Neural crest cell (in vitro differentiated cells): ENCODE measurements at places on chromosomes 12 and 14. TPM values are rescaled to one million over a fixed set of nuclear protein-coding genes. Genes with fewer than 3 reads are reported as not detected.

DNA sequence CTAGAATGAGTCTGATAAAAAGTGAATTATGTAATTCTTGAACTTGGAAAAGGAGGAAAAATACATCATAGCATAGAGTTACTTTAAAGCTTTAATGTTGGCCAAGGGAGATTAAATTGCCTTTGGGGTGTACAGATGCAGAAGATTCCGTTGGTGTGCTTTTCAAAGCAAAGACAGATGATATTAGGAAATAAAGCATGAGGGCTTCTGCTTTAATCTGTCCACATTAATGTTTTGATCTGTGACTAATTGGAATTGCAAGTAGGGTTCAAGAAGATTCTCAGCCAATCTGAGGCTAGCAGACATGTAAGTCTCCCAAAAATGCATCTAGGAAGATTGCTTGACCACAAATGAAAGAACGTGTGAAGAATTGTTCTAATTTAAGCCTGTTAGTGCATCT, 35.2 kb downstream of the LGR5 start:
- no peak overlapping the region for H3K4me3 ChIP-seq
- H3K4me1 ChIP-seq = peaks cover 30% of the 10 kb centered on the region
- H3K27ac ChIP-seq = no peak overlapping the region

- no peaks in the 10 kb centered on the region for H3K27me3 ChIP-seq
- peaks cover 3% of the 10 kb centered on the region for H3K36me3 ChIP-seq
- H3K4me1 ChIP-seq = peaks cover 12% of the 10 kb centered on the region
- no peak overlapping the region for H3K27ac ChIP-seq
Measured at GRCh38 chr12:93982771-93983315, 165.5 kb upstream of the PLXNC1 start.

GRCh38 chr12:24083838-24084237, 134.4 kb upstream of the SOX5 start:
- H3K4me3 ChIP-seq = peak overlapping the region; percentile 1
- H3K36me3 ChIP-seq = peaks cover 5% of the 10 kb centered on the region

DNA sequence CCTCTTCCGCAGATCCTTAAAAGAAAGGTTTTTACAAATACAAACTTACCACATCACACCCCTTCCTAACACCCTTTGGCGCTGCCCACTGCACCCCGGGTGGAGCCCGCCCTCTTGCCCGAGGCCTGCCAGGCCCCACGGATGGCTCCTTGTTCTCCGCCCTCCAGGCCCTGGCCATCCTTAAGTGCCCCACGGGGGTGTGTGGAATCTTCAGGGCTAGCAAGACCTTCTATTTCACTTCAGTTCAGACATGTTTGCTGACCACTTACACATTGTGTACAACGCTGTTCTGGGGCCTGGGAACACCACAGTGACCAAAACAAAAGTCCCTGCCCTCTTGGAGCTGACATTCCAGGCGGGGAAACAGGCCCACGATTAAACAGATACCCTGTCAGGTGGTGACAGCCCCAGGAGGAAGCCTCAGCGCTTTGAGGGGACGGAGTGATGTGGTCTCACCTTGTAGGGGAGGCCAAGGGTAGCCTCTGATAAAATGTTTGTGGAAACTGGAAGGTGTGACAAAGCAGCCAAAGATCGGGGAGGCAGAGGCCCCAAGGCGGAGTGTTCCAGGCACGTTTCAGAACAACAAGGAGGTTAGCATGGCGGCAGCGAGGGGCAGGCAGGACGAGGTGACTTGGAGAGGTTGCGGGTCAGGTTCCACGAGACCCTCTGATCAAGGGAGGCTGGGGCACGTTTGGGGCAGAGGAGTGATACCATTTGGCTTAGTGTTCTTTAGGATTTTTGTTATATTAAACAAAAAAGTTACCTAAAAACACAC, 27.0 kb downstream of the TPCN1 start:
- DNase-seq = no peak
- peaks cover 31% of the 10 kb centered on the region for H3K4me1 ChIP-seq
- no peaks in the 10 kb centered on the region for H3K36me3 ChIP-seq
- no peaks in the 10 kb centered on the region for H3K27me3 ChIP-seq

Gene PLEKHG3
- 43.4 and 46.0 TPM in 2 replicates for total RNA-seq

DNA sequence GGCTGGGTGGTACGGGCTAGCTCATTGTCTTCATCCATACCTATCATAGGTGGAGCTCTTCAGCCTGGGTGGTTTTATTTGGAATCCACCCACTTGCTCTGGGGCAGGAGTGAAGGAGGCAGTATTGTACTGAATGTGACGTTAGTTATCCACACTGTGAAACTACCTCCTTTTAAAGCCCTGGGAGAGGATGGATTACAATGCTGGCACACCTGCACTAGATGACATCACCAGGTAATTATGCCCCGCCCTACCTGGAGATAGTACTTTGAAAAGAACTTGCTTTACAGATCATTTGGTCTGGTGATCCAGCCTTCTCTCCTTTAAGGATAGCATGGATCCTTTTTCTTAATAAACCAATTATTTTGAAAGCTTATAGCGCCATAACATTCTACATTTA, 78.0 kb downstream of the B4GALNT3 start:
- no peak overlapping the region for H3K4me3 ChIP-seq
- H3K36me3 ChIP-seq = no peaks in the 10 kb centered on the region
- H3K27me3 ChIP-seq = no peaks in the 10 kb centered on the region
- no peak overlapping the region for H3K27ac ChIP-seq

Gene KLHL33
- total RNA-seq = 0.07 TPM in 1 of 2 replicates, not detected in the other

GRCh38 chr12:46370792-46371717, 1.5 kb downstream of the SLC38A2 start:
- H3K27me3 ChIP-seq = peaks cover 33% of the 10 kb centered on the region
- peaks cover 55% of the 10 kb centered on the region for H3K4me1 ChIP-seq
- H3K4me3 ChIP-seq = peak overlapping the region; percentile 100
- H3K36me3 ChIP-seq = peaks cover 35% of the 10 kb centered on the region
- peak overlapping the region; percentile 100 for H3K27ac ChIP-seq
- DNase-seq = peak; percentile 91

Gene HAL
- 0.25 and 0.65 TPM in 2 replicates for total RNA-seq

DNA sequence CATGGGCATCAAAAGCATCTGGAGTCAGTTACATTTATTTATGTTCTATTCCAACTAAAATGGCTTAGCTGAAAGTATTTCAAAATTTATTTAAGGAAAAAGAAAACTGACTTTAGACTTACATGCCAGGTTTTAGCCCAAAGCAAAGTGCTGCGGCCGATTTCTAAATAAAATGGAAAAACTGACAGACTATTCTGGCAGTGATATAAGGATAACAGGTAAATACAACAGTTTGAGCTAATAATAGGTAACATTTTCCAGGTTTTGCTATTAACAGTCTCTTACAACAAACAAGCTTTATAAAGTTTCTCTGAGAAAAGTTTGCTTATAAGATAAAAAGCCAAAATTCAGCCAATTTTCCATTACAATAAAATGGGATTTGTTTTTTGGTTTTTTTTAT, 937.2 kb upstream of the FLRT2 start:
- H3K27ac ChIP-seq = no peak overlapping the region
- no peaks in the 10 kb centered on the region for H3K27me3 ChIP-seq
- H3K4me3 ChIP-seq = no peak overlapping the region
- H3K4me1 ChIP-seq = no peaks in the 10 kb centered on the region
- H3K36me3 ChIP-seq = no peaks in the 10 kb centered on the region

- H3K36me3 ChIP-seq = no peaks in the 10 kb centered on the region
- no peaks in the 10 kb centered on the region for H3K27me3 ChIP-seq
- H3K4me1 ChIP-seq = no peaks in the 10 kb centered on the region
- H3K27ac ChIP-seq = no peak overlapping the region
- no peak for DNase-seq
- no peak overlapping the region for H3K4me3 ChIP-seq
Measured at GRCh38 chr14:76502638-76503037, 126.7 kb downstream of the ESRRB start.

- H3K4me1 ChIP-seq = peaks cover 12% of the 10 kb centered on the region
- H3K27me3 ChIP-seq = no peaks in the 10 kb centered on the region
- no peak overlapping the region for H3K4me3 ChIP-seq
- DNase-seq = no peak
- H3K27ac ChIP-seq = no peak overlapping the region
Measured at GRCh38 chr12:97194546-97194945, 268.1 kb upstream of the RMST start.

GRCh38 chr14:102071283-102071998, 15.4 kb downstream of the HSP90AA1 start:
- peak overlapping the region; percentile 21 for H3K4me3 ChIP-seq
- DNase-seq = no peak
- no peaks in the 10 kb centered on the region for H3K27me3 ChIP-seq
- peak overlapping the region; percentile 69 for H3K27ac ChIP-seq

Gene RCOR1
- total RNA-seq = 27.3 and 27.8 TPM in 2 replicates

DNA sequence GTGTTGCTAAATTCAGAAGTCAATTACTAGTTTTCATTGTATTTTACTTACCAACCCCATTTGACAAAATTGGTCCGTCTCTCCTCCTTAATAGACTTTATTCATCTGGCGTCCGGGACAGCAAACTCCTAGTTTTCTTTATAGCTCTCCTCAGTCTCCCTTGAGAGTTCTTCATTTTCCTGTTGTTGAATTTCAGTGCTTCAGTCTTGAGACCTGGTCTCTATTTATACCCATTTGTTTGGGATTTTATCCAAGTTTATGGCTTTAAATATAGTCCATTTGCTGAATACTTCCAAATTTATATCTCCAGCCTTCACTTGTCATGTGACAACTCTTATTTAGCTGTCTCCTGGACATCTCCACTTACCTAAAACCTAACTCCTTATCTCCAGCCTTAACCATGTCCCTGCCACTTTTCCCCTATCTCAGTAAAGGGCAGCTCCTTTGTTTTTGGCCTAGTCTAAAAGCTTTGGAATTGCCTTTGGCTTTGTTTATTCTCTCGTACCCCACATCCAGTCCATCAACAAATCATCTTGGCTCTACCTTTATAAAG, 23.5 kb downstream of the KTN1 start:
- no peak overlapping the region for H3K4me3 ChIP-seq
- no peak for DNase-seq
- H3K27me3 ChIP-seq = no peaks in the 10 kb centered on the region
- H3K36me3 ChIP-seq = peaks cover 11% of the 10 kb centered on the region
- H3K27ac ChIP-seq = no peak overlapping the region

Gene WNK1
- 155 and 166 TPM in 2 replicates for total RNA-seq

DNA sequence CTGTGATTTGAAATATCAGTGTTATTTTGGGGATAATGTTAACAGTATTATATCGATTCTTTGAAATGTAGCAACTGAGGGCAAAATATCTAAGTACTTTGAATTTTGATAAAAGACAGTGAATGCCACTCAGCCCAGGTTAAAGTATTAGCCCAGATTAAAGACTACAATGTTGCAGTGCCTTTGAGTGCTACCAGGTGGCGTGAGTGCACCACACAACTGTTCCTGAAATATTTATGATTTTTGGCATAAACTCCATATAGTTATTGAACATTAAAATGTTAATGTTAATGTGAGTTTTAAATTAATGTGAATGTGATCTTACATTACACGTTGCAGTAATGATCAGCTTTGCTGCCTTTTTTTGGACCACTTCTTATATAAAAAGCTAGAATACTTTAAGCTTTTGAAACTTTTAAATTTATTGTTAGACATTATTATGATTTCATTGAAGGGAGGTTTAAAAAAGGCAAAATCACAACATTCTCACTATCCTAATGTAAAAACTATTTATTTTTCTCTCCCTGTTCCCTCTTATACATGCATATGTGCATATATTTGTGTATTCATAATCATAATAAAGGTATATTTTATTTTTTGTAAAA, 22.5 kb downstream of the MRPS35 start:
- H3K27ac ChIP-seq = no peak overlapping the region
- DNase-seq = no peak
- H3K4me3 ChIP-seq = no peak overlapping the region
- H3K4me1 ChIP-seq = no peaks in the 10 kb centered on the region
- no peaks in the 10 kb centered on the region for H3K36me3 ChIP-seq

GRCh38 chr14:23117371-23118020, 1.6 kb downstream of the CEBPE start:
- no peak overlapping the region for H3K27ac ChIP-seq
- H3K4me3 ChIP-seq = no peak overlapping the region
- no peaks in the 10 kb centered on the region for H3K36me3 ChIP-seq
- peaks cover 26% of the 10 kb centered on the region for H3K4me1 ChIP-seq
- peaks cover 6% of the 10 kb centered on the region for H3K27me3 ChIP-seq
- DNase-seq = no peak

Gene ACOT6
- total RNA-seq = not detected in 2 replicates

- DNase-seq = no peak
- peaks cover 73% of the 10 kb centered on the region for H3K27me3 ChIP-seq
- H3K36me3 ChIP-seq = no peaks in the 10 kb centered on the region
Measured at GRCh38 chr14:35969310-35969709, 143.2 kb downstream of the BRMS1L start.

- no peak overlapping the region for H3K4me3 ChIP-seq
- no peak for DNase-seq
- H3K36me3 ChIP-seq = peaks cover 11% of the 10 kb centered on the region
- H3K27ac ChIP-seq = no peak overlapping the region
- H3K4me1 ChIP-seq = peaks cover 15% of the 10 kb centered on the region
Measured at GRCh38 chr14:55136241-55136640, 7.2 kb downstream of the LGALS3 start.

GRCh38 chr12:105507311-105508038, 177.0 kb downstream of the C12orf75 start:
- H3K27me3 ChIP-seq = no peaks in the 10 kb centered on the region
- no peak for DNase-seq
- peak overlapping the region; percentile 61 for H3K27ac ChIP-seq
- peaks cover 26% of the 10 kb centered on the region for H3K4me1 ChIP-seq

DNA sequence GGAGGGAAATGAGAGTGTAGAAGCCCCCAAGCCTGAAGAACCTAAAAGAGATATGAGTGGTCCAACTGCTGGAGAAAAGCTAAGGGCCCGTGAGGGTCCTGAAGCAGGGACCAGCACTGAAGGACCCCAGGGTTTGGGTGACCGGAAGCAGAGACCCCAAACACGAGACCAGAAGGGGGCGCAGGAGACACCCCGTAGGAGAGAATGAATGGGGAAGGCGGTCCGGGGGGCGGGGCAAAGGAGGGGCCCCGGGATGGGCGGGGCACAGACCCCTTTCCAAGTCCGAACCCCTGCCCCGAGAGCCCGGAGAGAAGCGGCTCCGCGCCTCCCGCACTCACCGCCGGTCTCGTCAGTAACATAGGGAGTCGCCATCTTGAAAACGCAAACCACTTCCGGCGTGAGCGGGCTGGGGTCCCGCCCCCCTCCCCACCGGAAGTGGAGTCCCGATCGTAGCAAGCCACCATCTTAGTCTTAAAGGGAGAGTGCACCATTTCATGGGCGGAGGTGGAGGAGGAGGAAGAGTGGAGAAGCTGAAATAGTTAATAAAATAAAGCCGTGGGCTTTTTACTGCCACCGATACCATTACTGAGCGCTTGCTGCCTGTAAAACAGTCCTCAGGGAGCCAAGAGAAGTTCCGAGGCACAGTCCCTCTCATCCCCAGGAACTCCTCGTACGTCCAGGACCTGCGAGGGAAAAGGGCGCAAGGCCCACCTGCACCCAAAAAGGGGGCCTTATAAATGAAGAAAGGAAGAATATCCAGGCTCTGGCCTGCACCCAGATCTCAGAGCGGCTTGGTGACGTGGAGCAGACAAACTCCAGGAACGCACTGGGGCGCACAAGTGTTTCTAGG, 731 bp downstream of the PYM1 start:
- peak overlapping the region; percentile 96 for H3K4me3 ChIP-seq
- H3K27me3 ChIP-seq = peaks cover 11% of the 10 kb centered on the region
- no peaks in the 10 kb centered on the region for H3K36me3 ChIP-seq
- peak; percentile 82 for DNase-seq
- H3K4me1 ChIP-seq = peaks cover 59% of the 10 kb centered on the region
